Suppressor macrophage treated with lipopolysaccharide for 4 hours (primary cell): ENCODE measurements at places on chromosomes 12 and 14.
A peak's percentile ranks its signal among the peaks of the same experiment; 100 is the strongest.

- peak; percentile 65 for DNase-seq
Measured at GRCh38 chr12:53096089-53096741, 1.3 kb upstream of the IGFBP6 start.

- DNase-seq, result no peak
Measured at GRCh38 chr12:104870797-104871196, 87.3 kb downstream of the SLC41A2 start.

DNA sequence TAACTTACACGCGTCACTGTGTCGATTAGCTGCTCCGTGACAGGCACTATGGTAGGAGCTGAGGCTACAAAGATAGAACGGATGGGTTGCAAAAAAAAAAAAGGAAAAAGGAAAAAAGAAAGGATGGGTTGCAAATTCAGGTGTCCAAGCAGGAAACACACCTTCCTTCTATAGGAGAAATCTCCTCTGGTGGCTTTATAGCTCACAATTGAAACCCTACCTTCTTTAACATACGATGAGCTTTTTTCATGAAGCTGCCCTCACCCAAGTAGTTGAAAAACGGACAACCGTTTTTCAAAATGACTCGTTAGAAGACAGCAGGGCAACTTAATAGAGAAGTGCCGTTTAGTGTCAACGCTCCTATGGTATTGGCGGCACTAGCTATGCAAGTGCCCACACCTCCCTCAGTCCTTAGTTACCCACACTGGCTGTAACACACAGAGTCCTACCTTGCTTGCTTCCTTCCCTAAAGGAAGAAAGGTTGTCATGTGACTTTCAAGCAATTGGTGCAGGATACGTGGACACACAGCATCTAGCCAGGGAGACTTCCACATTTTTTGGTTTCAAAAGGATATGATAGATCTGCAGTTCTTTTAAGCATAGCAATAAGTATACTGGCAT lies 682 bp upstream of the TRIP11 start:
- peak; percentile 59 for DNase-seq

DNA sequence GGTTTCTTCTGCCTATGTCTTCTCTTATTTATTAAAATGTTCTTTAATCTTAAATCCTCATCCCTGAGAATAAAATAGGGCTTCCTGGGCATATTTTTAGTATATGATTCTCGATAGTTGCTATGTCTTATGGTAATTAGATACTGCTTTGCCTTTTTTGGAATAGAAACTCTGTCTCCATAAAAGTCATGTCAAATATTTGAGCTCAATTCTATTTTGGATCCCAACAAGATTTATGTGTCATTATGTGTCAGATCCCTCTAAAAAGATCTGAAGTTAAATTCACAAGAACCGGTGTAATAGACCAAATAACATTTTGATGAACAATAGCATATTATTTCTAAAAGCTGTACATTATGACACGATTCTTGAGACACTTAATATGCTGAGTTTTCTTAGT lies 312.5 kb upstream of the PDE3A start:
- DNase-seq, result no peak

DNA sequence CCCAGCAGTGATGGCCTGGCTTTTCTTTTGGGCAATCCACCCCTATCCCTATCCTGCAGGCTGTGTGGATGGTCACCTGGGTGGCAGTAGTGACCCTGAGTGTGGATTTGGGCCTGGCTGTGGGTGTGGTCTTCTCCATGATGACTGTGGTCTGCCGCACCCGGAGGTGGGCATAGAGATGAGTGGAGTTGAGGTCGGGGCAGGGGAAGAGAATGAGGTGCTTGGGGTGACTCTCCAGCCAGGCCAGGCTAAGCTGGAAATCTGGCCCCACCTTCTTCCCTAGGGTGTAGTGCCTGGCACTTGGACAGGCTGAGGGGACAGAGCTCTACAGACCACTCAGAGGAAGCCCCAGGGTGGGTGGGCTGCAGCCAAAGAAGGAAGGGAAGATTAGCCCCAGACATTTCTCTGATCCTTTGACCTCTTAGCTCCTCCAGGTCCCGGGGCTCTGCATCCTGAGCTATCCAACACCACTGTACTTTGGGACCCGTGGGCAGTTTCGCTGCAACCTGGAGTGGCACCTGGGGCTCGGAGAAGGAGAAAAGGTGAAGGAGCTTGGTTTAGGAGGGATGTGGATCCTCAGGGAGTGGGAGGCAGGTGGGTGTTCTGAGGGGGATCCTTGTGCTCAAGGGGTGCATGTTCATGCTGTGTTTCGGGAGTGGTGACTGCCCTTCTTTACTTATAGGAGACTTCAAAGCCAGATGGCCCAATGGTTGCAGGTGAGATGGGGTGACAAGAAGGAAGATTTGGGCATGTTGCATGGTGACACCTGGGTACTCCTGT lies 8.4 kb downstream of the B4GALNT1 start:
- DNase-seq, result no peak

DNA sequence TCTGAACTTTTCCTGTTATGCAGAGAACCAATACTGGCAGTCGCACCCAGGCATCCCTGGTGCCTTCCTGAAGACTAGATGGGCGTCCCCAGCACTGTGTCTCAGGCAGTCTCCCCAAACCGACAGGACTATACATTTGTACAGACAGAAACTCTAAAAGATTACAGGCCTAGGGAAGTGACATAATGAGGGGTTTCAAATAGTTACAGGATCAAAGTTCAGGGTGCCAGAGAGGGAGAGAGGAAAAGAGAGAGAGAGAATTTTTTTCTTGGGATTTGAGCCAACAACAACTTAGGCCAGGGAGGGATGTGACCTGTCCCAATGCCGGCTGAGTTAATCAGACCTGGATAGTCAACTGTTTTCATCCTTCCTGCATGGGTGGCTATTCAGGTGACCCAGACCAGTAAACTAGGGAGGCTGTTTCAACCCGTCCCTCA lies 9.3 kb upstream of the GMFB start:
- no peak for DNase-seq

- DNase-seq, result no peak
Measured at GRCh38 chr12:114697741-114698565, 14.0 kb upstream of the TBX3 start.

DNA sequence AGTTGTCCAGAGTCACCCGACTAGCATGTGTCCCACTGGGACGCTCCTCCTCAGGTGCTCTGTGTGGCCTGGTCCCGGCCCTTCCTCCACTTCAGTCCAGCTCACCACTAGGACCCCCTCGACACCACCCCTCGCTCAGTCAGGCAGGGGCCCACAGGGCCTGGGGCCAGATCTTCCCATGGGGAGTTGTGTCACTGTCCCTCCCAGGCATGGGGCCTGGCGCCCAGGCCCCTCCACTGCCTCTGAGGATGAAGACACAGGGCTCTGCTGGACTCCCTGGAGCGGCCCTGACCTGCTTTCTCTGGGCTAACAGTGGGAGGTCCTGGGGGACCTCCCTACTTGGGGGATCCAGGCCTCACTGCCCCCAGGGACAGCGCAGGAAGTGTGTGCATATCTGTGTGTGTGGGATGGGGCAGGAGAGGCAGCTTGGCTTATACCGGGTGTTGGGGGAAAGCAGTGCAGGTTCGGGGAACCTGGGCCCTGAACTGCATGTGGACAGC lies 43.8 kb downstream of the KRT80 start:
- no peak for DNase-seq

DNA sequence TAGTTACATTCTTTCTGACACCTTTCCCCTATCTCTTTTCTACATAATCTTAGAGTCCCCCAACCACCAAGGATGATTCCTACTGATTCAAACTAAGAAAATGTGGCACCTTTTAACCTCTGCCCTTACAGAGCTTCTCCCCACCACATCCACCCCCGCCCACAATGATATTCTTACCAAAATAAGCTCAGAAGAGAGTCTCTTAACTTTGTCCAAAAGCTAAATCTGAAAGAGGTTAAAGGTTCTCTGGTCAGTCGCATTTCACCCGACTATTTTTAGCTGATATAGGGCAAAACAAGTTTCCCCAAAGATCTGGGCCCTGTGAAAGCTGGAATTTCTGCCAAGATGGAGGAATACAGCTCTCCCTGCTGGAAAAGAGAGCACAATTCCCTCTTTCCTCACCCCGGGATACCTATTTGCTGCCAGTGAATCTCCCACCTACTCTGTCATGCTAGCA lies 128.6 kb downstream of the ZFP36L1 start:
- DNase-seq, result no peak

GRCh38 chr14:90045616-90046015 lies 16.2 kb upstream of the KCNK13 start:
- DNase-seq, result no peak

DNA sequence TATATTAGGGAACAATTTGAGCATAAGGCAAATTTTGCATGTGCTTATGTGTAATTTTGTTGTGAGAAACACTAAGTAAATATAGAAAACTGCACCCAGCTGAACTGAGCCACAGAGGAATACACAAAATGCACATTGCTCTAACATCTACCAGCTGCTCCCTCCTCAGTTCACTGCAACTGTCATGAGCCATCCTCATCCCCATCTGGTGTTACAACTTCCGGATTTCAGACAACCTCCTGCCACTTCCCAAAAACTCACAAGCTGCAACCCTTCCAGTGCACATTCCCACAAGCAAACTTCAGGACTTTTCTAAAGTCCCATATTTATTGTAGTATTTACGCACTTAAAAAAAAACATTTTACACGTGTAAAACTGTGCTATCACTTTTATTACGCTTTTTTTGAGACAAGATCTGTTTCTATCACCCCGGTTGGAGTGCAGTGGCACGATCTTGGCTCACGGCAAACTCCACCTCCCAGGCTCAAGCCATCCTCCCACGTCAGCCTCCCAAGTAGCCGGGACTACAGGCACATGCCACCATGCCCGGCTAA lies 169.1 kb upstream of the TBX3 start:
- no peak for DNase-seq

- DNase-seq, result no peak
Measured at GRCh38 chr12:93567174-93567573, 5.3 kb upstream of the SOCS2 start.

DNA sequence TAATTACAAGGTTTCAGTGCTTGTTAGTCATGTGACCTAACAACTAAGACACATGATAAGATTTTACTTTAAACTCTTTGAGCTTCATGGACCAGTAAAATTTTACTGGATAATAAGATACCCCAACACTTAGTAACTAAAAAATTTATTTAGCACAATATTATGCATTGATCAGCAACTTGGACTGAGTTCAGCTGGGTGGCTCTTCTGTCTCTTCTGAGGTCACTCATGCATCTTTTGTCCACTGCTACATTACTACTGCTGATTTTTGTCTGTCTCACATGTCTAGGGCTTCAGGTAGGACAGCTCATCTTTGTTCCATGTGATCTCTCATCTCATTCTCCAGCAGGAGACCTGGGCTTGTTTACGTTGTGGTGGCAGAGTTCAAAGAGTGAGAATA lies 370.2 kb upstream of the TMTC1 start:
- no peak for DNase-seq

DNA sequence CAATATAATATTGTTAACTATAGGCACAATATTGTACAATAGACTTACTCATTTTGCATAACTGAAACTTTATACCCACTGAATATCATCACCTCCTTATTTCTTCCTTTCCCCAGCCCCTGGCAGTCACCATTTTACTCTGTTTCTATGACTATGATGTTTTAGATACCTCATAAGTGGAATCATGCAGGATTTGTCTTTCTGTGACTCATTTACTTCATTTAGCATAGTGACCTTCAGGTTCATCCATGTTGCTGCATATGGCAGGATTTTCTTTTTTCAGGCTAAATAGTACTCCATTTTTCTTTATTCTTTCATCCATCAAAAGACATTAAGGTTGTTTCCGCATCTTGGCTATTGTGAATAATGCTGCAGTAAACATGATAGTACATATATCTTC lies 18.9 kb downstream of the USP15 start:
- peak; percentile 14 for DNase-seq

- DNase-seq, result no peak
Measured at GRCh38 chr12:131806674-131807073, 21.5 kb upstream of the MMP17 start.

GRCh38 chr14:64221391-64222003 lies 72.7 kb downstream of the ESR2 start:
- DNase-seq, result no peak

DNA sequence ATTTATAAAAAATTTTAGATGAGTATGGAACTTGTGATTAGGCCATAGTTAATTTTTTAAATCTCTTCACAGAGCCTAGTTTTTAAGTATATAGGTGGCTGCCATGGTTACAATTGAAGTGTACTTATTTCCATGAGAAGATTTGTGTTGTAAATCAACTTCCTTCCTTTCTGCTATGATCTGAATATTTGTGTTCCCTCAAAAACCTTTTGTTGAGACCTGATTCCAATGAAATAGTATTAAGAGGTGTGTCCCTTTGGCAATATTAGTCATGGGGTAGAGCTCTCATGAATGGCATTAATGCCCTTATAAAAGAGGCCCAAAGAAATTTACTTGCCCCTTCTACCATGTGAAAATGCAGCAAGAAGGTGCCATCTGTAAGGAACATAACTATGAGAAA lies 28.8 kb downstream of the ETNK1 start:
- DNase-seq, result no peak

DNA sequence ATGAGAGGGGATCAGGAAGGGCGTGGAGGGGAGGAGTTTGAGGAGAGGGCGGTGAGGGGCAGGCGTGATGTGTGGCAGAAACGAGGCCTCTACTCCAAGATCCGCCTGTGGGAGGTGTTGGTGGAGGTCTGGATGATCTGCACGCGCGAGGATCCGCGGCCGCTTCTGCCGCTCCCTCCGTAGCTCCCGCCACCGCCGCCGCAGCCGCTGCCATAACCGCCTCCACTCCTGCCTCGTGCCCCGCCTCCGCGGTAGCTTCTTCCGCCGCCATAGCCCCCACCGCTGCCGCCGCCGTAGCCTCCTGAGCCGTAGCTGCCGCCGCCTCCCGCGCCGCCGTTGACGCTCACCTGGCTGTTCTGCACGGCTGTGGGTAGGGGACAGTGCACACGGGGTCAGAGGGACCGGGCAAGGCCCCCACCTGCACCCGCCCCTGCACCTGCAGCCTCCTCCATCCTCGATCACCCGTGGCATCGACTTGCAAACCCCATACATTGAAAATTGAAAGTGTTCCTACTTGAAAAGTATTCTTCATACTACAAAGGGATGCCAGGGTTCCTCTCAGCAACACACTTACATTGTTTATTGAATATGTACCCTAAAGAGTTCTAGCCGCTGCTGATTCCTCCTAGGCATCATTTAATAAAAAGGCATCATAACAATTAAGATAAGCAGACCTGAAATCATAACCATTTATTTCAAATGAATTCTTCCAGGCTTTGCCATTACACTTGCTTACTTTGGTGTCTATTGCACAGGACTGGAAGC lies 11.1 kb upstream of the KRT1 start:
- peak; percentile 6 for DNase-seq

- no peak for DNase-seq
Measured at GRCh38 chr12:130342442-130342841, 4.8 kb downstream of the PIWIL1 start.
